Panc1 (cell line): ENCODE measurements at places on chromosomes 11 and 22. TPM values are rescaled to one million over a fixed set of nuclear protein-coding genes. Genes with fewer than 3 reads are reported as not detected.

C22orf15 gene
- total RNA-seq = not detected

PRSS23 gene
- 355 TPM for total RNA-seq

JHY gene
- total RNA-seq = 10.1 TPM

FXYD2 gene
- total RNA-seq = 0.39 TPM

NXPE4 gene
- not detected for total RNA-seq

BCR gene
- total RNA-seq = 32.1 TPM

OR51I2 gene
- not detected for total RNA-seq

PEX26 gene
- total RNA-seq = 21.9 TPM

RFPL2 gene
- total RNA-seq = not detected

PNPLA3 gene
- 4.9 TPM for total RNA-seq

LMO1 gene
- not detected for total RNA-seq

LRRC10B gene
- 0.23 TPM for total RNA-seq

FIBIN gene
- not detected for total RNA-seq
